ENCODE measurements at places on chromosomes 13 and 19.
A peak's percentile ranks its signal among the peaks of the same experiment; 100 is the strongest.

DNA sequence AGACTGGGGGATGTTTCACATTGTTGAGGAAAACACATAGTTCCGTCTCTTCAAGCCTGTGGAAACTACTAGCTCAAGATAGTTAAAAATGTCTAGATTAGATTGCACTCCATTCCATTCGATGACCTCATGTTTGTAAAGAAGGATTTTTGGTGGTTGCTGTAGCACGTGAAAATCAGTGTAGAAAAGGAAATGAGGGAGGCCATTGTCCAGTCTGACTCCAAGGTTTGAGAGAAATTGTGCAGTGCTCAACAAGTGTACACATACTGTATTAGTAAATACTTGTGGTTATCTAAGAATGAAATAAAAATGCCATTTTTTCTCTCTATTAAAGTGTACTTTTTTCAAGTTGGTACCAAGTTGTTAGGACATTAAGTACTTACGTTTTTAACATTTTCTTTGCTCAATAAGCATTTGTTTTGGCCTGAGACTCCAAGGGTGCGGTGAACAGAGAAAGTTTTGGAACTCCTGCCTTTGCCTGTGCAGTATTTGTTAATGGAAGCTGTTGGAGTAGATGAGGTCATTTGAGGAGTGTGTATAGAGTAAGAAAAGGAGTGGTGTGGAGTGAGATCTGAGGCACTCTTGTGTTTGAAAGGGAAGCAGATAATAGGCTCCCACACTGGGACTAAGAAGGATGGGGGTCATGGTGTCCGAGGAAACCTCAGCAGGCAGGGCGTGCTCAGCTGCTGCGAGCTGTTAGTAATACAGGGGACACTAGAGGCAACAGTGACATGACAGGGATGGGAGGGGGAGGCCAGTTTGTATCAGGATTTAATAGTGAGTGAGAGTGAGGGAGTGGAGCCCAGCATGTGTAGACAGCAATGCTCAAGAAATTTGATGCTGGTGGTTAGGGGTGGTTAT, 4.4 kb downstream of the WASF3 start:
- DNase-seq, result peak; percentile 75

- DNase-seq, result peak; percentile 12
Measured at GRCh38 chr19:4730740-4731171, 7.1 kb upstream of the DPP9 start.

DNA sequence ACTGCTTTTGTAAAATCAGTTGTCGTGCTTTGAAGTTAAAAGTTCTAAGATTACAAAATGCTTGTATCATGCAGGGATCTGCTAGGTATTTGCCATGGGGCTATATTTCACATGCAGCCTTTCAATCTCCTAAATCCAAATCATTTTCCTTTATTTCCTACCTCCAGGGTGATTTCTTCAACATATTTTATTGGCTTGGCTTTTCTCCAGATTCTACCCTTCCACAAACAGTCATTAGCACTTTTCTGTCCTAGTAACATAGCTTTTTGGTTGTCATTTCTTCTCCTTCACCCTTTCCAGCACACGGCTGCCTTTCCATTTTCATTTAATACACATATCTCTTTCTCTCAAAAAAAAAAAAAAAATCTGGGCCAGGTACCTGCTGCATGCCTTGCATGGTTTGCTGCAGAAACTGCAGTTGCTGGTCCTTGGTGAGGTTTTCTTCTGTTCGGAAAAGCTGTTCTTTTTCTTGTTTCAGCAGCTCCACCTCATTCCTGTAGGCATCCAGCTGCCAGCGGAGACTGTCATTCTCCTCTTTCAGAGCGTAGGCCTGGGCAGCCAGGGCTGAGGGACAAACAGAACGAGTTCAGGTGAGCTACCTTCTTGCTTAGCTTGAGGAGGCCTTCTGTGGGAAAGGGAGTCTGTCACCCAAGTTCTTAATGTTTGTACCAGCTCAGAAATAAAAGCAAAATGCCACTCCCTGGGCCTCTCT, 274.7 kb downstream of the DNAJC15 start:
- no peak for DNase-seq

DNA sequence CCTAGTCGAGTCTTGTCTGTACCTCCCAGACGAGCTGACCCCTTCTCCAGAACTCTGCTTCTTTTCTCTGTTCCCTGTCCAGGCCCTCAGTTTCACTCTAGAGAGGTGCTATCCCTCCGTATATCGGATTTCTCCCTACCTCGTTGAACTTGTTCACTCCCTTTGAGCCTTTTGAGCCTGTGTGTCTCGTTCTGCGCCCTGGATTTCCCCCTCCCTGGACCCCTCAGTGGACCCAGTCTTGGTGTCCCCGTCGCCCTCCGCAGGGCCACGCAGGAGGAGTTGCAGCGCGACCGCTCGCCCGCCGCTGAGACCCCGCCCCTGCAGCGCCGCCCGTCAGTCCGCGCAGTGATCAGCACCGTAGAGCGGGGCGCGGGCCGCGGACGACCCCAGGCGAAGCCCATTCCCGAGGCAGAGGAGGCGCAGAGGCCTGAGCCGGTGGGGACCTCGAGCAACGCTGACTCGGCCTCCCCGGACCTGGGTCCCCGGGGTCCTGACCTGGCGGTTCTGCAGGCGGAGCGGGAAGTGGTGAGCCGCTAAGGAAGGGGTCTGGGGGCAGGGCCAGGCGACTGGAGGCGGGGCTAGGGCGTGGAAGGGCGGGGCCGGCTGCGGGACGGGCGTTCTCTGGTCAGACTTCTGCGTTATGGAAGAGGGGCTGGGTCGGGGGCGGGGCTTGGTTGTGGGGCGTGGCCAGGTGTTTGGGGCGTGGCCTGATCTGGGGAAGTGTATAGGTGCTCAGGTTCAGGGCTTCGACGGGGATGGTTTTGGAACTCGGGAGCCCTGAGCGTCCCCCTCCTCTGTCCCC, 5.5 kb downstream of the EPS8L1 start:
- peak; percentile 59 for DNase-seq

DNA sequence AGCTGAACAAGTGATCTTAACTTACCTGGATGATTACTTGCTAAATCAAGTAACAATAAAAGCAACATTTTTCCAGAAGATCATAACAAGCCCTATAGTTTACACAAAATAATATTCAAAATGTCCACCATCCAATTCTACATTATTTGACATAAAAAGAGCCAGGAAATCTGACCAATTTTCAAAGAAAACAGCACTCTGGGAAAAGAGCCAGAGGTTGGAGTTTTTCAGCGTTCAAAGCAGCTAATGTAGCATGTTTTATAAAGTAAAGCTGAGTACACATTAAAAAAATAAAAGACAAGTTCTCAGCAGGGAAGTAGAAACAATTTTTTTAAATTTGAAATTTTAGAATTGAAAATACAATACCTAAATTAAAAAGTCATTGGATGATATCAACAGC, 62.6 kb downstream of the UFM1 start:
- no peak for DNase-seq

DNA sequence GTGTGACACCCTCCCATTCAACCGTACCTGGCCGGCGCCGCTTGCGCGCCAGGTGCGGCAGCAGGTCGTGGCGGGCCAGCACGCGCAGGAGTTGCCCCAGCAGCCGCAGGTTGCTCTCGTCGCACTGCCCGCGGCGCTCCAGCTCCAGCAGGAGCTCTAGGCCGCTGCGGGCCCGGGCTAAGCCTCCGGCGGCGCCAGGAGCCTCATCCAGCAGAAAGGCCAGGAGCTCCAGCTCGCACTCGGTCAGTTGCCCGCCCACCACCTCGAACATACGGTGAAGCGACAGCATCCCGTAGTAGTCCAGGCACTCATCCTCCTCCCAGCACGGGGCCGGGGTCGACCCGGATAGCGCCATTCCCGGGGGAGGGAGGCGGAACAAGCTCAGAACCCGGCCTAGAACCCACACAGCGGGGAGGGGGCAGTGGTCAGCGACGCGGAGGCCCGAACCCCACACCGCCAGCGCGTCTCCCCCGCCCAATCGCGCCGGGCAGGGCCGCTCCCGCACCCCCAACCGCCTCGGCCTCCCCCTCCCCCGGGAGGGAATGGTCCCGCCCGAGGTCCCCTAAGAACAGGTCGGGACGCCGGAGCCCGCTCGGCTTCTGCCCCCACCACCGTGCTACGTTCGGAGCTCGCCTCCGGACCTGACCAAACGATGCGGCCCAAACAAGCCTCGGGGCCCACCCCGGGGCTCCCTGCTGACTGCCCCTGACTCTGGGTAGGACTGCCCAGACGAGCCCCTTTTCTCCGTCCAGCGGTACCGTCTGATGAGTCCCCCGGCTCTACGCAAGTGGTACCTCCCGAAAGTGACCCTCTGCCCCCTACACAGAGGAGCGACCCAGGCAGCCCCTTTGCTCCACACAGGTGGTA, 591 bp downstream of the DEDD2 start:
- peak; percentile 25 for DNase-seq

DNA sequence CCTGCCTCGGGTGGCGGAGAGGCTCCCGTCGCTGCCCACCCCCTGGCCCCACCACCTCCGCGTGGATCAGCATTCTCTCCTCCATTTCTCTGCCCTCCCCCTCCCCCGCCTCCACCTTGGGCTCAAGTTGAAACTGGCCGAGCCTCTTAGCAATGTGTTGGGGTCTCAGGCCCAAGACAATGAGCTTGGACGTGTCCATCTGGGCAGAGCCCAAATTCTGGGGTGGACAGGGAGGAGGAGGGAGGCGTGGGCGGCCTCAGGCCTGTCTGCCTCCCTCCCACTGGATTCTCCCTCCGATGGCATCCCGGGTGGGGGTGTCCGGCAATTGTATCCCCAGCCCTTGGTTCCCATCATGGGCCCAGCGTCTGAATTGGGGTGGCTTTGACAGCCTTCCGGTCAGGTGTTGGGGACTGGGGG, 1.2 kb downstream of the CELF5 start:
- no peak for DNase-seq

GRCh38 chr19:12723381-12723640, 421 bp downstream of the TNPO2 start:
- DNase-seq, result no peak

GRCh38 chr19:48102870-48103751, 7.5 kb downstream of the PLA2G4C start:
- peak; percentile 64 for DNase-seq

Data from fibroblast of skin of right biceps (primary cell).